ENCODE measurements at places on chromosomes 16 and 17.

DNA sequence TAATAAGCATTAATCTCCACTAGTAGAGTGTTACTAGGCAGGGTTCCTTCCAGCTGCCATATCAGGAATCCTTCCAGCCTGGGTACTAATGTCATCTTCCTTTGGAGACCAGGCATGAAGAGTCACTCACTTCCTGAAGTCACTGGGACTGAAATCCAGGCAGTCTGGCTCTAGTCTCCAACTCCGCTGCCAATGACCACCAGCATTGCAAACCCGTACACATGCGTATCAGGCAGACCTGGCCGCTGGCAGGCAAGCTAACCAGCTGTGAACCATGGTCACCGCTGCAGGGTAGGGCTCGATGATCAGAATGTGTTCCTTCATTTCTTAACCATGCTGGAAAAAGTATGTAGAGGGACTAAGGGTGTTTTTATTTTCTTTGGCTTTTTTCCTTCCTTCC is 255.5 kb downstream of the CDH13 start:
- no peak for DNase-seq

DNA sequence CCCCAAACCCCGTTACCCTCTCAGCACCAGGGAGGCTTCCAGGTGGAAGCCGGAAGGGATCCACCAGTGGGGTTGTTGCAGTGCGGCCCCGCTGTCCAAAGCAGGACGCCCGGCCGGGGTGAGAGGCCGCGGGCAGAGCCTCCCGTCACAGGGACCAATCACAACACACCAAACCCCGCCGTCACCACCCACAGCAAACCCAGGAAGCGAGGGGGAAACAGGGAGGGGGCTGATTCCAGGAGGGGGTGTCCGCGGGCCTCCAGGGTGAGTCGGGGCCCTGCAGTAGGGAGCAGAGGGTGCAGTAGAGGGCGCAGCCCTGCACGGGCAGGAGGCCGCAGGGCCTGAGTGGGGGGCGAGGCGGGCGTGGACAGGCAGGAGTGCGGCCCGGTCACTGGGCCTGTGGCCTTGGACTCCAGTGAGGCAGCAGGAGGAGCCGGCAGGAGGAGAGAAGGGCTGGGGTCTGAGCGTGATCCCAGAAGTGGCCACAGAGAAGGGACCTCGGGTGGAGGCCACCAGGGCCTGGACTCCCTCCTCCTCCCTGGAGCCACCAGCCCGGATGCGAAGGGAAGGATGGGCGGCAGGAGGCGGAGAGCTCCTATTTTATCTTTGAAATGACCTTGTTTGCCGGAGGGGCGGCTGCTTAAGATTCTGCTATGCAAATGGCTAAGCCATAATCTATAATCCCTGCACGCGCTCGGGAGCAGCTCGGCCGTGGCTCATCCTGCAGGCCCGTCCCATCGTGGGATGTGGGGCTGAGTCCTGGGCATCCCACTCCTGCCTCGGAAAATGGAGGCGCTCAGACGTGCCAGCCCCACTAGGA is 41.5 kb downstream of the ZFPM1 start:
- no peak for DNase-seq

DNA sequence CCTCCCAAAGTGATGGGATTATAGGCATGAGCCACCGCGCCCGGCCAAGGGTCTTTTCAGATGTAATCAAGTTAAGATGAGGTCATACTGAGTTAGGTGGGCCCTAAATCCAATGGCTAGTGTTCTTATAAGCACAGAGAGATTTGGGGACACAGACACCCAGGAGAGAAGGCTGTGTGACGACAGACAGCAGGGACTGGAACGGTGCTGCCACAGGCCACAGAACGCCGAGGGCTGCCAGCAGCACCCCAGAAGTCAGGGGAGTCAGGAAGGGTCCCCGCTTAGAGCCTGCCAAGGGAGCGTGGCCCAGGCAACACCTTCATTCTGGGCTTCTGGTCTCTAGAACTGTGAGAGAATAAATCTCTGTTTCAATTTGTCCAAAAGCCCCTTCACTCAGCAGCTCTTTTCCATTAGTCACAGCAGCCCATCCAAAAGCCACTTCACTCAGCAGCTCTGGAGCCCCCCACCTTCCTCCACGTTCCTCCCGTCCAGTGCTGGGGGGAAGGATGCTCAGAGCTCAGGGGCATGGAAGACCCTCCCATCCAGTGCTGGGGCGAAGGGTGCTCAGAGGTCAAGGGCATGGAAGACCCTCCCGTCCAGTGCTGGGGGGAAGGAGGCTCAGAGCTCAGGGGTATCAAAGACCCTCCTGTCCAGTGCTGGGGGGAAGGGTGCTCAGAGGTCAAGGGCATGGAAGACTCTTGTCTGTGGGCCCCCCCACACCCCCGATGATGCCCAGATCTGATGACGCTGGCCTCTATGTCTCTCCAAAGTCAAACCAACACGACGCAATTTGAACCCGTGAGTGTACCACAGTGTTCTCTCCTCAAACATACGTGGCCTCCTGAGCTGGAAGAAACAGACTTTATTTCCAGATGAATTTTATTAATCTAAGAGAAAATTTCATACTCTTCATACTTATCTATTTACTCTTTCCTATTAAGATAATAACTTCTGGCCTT is 11.9 kb downstream of the RAB40B start:
- no peak for DNase-seq

DNA sequence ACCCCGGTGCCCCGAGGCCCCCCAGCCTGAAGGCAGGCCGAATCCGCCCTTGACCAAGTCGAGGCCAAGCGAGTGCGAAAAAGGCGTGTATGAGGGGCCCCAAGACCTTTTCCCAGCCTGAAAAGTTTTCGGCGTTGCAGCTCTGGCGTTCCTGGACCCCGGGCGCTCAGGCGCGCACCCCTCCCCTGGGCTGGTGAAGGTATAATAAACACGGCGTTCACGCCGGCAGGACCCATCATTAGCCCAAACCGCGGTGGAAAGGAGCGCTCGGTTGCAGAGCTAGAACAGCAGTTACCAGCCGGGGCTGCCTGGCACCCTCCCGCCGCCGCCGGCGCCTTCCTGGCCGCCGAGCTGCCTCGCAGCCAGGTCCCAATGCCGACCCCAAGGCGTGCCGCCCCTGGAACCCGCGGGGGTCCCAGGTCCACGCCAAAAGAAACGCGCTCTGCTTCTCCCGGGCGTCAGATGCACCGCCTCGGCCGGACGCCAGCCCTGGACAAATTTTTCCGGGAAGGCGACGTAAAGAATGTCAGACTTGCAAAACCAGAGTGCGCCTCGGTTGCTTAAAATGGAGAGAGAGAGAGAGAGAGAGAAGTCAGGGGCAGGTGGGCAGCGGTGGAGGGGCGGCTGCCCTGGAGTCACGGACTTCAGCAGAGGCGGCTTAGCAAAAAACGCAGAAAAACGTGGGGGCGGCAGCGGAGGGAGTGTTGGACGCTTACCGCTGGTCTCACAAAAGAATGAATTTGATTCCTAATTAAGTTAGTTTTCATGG is 11.5 kb upstream of the FOXF1 start:
- DNase-seq, result no peak

DNA sequence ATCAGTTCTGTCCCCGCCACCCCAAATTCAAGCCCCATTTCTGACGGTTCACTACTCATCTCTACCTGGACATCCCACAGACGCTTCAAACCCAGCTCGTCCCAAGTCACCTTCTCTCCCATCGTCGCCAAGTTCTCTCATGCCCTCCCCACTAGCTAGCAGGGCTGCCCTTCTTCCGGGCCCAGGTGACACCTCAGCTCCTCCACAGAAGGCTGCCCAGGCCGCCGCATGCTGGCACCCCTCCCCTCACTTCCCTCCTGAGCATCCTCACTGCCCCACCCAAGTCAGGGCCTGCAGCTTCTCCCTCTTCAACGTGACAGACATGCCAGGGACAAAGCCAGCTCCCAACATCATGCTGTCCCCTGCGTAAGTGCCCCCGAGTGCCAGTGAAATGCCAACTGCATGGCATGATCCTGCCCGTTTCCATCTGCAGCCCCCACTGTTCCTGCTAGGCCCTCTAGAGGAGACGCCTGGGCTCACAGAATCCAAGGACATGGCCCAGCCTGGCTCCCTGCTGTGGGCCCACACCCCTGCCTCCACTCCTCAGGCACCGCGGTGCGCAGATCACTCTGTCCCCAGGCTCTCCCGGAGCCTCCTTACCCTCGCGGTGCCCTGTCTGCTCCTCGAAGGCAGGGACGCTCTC is 5.9 kb downstream of the CYB561 start:
- no peak for DNase-seq
